ENCODE measurements at places on chromosomes 1 and 21.

- DNase-seq: no peak
These were observed 2.7 kb upstream of the CLDN19 start for GRCh38 chr1:42742617-42743316.

DNA sequence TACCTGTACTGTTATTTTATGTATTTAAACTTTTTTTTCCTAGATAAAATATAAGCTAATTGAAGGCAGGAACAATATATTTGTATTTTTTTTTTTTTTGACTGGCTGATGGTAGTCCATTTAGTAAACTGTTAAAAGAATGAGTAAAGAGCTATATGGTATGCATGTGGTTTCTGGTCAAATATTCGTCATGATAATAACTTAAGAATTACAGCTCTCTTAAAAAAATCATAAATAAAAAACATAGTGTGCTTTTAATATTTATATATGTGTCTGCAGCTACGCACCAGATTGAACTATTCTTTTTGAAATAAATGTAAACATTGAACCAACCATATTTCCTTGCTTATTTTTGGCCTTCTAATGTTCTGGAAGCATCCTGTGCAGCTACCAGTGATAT lies 272.3 kb upstream of the C1orf105 start:
- DNase-seq: no peak

DNA sequence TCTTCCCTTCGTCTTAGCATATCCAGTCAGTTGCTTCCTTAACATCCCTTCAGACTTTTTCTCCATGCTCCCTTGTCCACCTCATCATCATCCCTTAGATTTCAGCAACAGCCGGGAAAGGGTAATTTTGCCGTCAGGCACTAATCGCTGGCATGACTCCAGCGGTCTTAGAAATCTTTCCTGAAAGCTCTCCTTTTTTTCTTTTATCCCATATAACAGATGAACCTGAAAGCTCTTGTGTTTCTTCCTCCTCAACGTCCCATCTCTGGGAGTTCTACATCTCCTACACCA lies 10.4 kb upstream of the BOLA1 start:
- no peak for DNase-seq

DNA sequence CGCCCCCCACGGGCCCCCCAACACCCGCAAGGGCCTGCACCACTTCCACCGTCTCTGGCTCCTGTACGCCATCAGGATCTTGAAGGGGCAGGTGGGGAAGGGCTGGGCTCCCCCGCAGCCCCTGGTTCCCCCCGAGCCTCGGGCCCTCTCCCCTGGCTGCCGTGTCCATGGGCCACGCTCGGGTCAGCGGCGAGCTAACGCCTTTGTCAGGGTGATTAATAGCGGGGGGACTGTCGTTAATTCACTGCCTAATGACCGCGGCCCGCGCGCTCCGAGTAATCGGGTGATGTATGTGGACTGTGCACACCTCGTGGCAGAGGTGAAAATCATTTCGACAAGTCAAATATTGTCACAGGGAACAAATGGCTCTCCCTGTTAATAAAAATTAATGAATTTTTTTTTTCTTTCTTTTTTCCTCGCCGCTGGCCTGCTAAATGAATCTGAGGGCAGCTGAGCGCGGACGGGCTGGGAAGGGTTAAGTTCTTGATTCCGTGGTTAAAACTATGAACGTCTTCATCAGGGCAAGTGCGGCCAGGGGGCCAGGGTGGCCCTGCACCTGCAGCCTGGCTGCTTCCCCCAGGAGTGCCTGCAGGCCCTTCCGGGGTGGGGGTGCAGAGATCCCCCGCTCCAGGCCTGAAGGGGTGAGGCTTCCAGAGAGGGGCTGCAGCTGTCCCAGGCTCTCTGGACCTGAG lies 100.8 kb downstream of the PRDM16 start:
- DNase-seq: no peak

GRCh38 chr1:230745071-230745470 lies 2.1 kb upstream of the CAPN9 start:
- DNase-seq: no peak

Data from hematopoietic multipotent progenitor cell treated with erythropoietin and hydrocortisone succinate and interleukin-3 and kit ligand, for 17 days (in vitro differentiated cells).